CD4-positive, alpha-beta T cell treated with Interleukin-1 beta for 1 hour (primary cell): ENCODE measurements at places on chromosomes 4 and X.

- DNase-seq: peak; percentile 59
Observed at GRCh38 chrX:153818571-153819383, 11.6 kb downstream of the PDZD4 start.

GRCh38 chr4:144202081-144202480, 61.6 kb upstream of the GYPA start:
- no peak for DNase-seq

GRCh38 chrX:15744181-15744867, 6.3 kb downstream of the CA5B start:
- DNase-seq: no peak

DNA sequence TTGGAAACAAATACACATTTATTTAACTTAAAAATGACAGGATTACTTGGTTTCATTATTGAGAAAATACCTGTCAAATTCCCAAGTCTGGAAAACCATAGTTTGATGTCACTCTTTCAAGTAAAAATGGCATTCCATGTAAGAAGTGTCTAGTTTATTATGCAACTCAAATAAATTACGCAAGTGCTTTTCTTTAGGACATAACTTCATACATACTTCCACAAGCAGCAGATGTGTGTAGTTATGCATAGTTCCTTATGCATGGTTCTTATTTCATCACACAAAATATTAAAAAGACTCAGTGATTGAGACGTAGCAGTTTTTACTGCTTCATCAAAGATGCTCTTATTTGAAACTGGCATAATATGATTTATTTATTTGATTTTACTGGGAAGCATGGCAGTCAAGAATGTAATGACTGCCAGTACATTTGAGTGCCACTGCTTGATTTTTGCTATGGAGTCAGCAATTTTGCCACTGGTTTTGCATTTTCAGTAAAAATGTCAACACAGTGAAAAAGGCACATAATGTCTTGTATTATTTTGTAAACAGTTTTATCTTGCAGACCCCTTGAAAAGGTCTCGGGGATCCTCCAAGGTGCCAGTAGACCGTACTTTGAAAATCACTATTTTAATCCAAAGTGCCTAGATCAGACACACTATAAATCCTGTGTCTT, 62.1 kb downstream of the CLCN3 start:
- DNase-seq: no peak

DNA sequence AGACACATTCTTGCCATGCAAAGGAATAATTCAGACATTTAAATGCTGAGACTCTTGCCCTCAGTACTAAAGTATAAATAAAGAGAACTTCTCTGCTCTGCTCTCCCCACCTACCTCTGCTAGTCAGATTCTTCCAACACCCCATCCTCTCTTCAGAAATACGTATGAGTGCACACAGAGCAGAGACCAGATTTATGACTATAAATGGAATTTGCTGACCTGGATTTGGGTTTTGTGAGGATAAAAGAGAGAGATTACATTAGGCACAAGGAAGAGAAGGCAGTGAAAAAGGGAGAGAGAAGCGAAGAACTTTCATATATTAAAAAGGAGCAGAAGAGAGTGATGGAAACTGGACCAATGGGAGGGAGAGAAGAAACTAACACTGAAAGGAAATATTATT, 87.6 kb upstream of the EXOC1L start:
- DNase-seq: no peak
